ENCODE measurements at places on chromosomes 4 and X.
A peak's percentile ranks its signal among the peaks of the same experiment; 100 is the strongest.

DNA sequence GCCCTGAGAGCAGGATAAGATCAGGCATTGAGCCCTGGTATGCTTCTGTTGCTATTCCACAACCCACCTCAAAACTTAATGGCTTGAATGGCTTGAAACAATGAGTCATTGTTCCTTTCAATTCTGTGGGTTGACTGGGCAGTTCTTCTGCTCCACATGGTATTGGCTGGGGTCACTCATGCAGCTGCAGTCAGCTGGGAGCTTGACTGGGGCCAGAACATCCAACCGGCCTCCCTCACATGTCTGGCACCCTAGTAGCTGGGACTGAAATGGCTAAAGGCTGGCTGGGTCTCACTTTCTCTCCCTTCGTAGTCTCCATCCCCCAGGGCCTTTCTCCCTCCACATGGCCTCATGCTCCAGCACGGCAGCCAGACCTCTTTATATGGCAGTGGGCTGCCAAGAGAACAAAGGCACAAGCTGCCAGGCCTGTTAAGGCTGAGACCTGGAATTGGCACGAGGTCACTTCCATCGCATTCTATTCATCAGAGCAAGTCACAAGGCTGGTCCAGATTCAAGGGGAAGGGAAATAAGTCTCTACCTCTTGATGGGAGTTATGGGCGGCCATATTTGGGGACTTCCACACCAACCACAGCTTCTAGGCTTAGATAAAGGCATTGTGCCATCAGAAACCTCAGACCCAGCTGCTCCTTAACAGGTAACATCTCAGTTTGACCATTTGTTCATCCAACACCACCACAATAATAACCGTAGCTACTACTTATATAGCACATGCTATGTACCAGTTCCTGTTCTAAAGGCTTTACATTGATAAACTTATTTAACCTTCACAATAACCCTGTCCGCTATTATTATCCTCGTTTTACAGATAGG lies 159.7 kb upstream of the ATP6AP2 start:
- no peak for DNase-seq

GRCh38 chr4:13298655-13299054 lies 185.5 kb downstream of the RAB28 start:
- DNase-seq, result no peak

DNA sequence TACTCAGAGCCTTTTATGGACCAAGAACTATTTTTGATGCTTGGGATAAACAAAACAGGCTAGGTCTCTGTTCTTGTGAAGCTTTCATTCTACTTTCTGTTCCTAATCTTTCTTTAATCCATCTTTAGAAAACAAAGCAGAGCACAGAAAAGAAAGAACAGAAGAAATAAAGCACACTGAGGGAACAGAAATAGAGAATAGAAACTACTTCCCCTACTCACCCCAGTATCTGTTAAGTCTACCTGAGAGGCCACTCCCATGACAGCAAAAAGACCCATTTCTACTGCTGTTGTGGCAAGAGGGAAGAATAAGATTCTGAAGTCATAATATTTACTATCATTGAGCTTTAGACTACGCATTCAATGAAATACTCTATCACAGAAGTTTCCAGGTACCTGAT lies 9.2 kb downstream of the RFC1 start:
- no peak for DNase-seq

DNA sequence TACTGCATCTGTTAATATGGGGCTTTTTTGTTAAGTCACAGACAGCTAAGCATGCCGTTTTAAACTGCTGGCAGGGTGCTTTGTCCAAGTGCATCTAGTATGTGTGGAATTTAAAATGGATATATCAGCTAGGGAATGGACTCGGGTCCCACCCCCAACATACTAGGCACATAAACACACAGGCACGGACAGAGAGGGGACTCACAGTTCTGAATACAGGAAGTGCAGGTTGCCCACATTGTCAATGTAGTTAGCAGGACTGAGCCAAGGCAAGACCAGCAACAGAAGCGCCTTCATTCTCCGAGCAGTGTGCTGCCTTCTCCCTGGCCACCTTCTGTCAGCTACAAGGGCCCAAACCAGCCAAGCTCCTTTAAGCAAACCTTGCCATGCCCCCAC lies 33.6 kb downstream of the LNX1 start:
- no peak for DNase-seq

- no peak for DNase-seq
Observed at GRCh38 chr4:113397114-113397701, 347.8 kb downstream of the ANK2 start.

- no peak for DNase-seq
Observed at GRCh38 chr4:10875144-10875799, 190.7 kb upstream of the CLNK start.

- DNase-seq, result no peak
Observed at GRCh38 chr4:79467246-79467932, 59.4 kb upstream of the GK2 start.

DNA sequence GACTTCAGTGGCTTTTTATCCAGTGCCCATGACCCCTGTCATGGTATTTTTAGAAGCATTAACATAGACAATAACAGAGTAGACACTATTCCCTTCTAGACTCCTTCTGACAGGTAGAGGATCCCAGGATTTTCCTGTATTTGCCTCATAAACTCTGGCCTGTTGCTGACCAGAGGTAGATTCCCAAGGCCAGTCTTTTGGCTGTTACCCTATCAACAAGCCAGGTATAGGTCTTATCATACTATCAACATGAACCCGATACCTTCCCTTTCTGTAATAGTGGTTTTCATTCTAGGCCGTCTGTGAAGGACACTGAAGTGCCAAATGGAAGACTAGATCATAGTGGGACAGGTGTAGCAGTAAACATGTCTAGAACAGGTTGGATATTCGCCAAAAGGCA lies 76.2 kb upstream of the CHRDL1 start:
- DNase-seq, result no peak

DNA sequence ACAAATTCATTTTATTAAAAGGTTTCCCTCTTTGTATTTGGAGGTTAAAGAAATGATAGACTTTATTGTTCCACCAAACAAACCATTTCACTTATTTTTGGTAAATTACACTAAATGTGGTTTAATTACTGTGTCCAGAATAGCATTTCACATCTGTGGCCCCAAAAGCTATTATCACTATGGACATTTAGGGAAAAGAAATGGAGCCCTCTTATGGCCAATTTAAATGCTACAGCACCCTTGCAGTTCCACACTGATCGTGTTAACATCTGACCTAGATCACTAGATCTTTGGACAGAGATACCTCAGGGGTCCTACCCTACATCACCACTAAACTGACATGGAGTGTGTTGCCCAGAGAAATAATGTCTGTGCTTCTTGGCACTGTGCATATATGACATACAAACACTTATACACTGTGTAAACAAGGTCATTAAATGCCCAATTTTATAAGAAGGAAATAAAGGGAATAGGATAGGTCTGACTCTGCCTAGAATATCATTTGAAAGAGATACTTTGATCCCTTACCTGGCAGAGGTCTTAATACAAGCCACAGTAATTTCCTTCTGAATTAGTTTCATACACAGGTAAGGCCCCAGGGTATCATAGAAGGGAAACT lies 163.9 kb downstream of the KDR start:
- DNase-seq, result peak; percentile 16

DNA sequence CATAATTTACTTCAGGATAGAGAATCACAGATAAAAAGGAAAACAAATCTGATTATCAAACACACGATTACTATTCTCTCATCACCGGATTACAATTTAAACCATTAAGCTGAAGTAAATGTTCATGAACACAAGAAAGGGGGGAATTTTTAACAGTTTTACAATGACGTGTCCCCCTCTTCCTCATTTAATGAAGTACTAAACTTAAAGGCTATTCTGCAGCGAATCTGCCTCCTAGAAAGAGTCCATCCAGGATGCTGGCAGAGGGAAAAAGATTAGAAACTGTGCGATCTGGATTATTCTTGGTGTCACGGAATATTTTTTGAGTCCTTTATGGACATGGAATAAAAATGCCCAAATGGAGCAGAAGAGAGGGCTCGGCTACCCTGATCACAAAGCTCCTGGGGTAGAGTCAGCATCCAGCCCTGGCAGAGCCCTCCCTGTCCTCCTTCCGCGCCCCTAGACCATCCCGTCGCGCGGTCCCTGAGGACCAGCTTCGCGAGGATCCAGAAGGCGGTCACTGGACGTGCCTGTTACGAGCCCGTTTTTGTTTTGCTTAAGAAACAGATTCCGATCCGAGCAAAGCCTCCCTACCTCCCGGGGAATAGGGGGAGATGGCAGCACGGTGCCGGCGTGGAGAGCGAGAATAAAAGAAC lies 1.2 kb downstream of the ELF2 start:
- DNase-seq, result peak; percentile 6

DNA sequence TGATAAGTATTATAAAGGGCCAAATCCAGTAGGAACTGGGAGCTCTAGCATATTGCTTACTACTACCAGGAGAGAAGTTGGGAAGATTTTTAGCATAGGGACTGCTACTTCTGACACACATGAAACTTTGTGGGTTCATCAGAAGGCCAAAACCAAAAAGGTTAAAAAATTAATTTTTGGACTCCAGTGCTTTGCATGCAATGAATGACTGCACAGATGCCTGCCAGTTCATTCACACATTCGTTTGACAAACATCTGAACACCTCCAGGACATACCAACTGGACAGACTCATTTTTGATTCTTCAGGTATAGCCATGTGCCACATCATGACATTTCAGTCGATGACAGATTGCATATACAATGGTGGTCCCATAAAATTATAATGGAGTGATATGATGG lies 79.8 kb downstream of the MID1IP1 start:
- DNase-seq, result no peak

DNA sequence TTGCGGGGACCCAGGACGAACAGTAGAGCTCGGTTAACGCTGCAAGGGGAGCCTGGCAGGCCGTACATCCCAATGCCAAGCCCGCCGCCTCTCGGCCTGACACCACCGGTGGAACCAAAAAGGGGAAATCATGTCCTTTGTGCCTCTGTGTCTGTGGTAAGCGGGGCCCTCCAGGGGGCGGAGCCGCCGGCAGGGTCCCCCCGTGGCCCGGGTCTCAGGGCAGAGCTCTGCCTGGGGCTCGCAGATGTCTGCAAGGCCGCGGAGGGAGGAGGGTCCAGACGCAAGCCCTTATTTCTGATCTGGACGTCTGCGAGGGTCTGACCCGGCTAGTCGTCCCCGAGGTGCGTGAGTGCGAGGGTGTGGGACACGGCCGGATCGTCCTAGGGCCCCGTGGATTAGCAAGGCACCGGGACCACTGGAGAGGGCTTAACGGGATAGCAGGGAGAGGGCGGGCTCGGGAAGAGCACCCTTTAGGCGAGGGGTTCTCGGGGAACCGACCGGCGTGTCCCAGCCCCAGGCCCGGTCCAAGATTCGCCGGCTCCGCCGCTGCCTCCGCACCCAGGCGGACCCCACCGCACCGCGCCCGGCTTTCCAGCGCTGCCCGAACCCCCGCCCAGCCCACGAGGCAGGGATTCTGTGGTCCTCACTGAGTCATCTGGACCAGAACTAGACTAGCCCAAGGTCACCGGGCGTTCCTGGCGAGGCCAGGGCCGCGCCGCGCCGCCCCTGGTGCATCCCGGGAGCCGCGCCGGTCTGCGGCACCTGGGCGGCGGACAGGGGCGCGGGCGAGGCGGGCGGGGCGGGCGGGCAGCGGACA lies 863 bp upstream of the FAM193A start:
- DNase-seq, result no peak

GRCh38 chrX:30875957-30876356 lies 13.1 kb downstream of the TAB3 start:
- DNase-seq, result no peak

DNA sequence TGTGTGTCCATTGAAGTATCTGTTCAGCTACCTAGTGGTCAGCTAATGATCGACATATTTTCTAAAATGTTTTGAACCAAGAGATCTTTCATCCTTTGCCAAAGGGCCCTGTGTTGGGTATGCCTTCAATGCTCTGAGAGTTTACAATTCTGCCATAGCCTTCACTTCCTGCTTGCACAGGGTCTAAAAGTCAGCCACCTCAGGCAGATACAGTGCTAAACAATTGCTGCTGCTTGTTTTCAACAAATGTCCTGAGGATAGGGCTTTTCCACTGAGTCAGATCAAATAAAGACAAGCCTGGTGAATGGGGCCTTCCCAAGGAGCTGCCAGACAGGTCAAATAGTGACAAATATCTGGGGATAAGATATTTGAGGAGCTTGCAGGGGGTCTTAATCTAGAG lies 16.7 kb downstream of the AMMECR1 start:
- no peak for DNase-seq

- no peak for DNase-seq
Observed at GRCh38 chrX:136395271-136395670, 92.5 kb upstream of the BRS3 start.

GRCh38 chr4:48247878-48248558 lies 21.6 kb downstream of the TEC start:
- DNase-seq, result no peak

DNA sequence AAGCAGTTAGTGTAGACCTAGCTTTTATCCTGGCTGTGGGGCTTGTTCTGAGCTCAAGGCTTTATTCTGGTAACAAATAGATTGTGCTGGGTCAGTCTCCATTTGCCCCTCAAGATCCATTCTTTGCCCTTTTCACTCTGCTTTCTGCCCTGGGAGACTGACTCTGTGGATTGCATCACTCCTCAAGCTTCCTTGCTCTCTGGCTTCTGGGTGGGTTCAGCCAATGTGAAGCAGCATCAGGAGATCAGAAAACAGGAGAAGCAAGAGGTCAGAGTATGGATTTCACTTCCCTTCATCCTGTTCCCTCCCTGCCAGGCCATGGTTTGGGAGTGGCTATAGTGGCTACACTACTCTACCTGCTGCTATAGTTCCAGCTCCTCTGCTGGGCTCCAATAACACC lies 184.1 kb upstream of the NDP start:
- DNase-seq, result no peak

- DNase-seq, result no peak
Observed at GRCh38 chr4:83625821-83626220, 89.9 kb downstream of the GPAT3 start.

GRCh38 chr4:153282023-153282422 lies 62.5 kb upstream of the MND1 start:
- DNase-seq, result no peak

DNA sequence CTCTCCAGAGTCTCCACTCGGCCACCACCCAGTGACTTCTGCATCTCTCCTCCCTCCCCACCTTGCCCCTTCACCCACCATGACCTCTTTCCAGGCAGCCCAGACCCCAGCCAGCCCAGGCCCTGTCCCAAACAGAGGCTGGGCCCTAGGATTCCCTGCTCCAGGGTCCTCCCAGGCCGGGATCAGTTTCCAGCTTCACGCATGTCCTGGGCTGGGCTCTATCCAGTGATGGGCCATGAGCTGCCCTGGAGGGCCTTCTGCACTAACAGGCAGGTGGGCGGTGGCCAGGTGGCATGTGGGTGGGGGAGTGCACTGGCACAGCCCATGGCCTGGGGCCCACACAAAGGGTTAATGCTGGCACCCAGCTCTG lies 20.4 kb upstream of the ADD1 start:
- no peak for DNase-seq

DNA sequence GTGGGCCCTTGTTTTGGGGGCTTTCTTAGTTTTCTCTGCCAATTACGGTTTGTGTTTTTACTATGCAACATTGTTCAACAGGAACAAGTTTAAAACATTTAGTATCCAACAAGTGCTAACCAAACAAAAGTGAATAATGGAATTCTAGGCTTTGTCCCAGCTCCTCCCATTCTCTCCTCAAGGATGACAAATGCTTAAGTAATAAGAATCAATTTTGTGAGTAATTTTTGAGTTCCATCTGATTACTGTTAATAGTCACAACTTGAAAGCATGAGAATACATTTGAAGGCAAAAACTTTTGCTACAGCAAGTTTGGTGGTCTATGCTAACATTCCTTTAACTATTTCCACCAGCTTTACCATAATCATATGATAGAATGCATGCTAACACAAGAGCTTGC lies 78.1 kb upstream of the HPGD start:
- no peak for DNase-seq

- no peak for DNase-seq
Observed at GRCh38 chr4:69032847-69033638, 63.2 kb upstream of the UGT2B7 start.

- DNase-seq, result peak; percentile 51
Observed at GRCh38 chr4:140426610-140427105, 790 bp downstream of the CLGN start.

All from NCI-H1694 treated with DMSO at 0.1 percent for 48 hours (cell line).